ENCODE measurements at places on chromosomes 2 and 18. TPM values are rescaled to one million over a fixed set of nuclear protein-coding genes. Genes with fewer than 3 reads are reported as not detected.
A peak's percentile ranks its signal among the peaks of the same experiment; 100 is the strongest.

- DNase-seq, result no peak
Observed at GRCh38 chr2:105598829-105599698, 145.6 kb upstream of the NCK2 start.

GRCh38 chr2:128309280-128310093, 9.2 kb downstream of the HS6ST1 start:
- peak; percentile 63 for DNase-seq

DNA sequence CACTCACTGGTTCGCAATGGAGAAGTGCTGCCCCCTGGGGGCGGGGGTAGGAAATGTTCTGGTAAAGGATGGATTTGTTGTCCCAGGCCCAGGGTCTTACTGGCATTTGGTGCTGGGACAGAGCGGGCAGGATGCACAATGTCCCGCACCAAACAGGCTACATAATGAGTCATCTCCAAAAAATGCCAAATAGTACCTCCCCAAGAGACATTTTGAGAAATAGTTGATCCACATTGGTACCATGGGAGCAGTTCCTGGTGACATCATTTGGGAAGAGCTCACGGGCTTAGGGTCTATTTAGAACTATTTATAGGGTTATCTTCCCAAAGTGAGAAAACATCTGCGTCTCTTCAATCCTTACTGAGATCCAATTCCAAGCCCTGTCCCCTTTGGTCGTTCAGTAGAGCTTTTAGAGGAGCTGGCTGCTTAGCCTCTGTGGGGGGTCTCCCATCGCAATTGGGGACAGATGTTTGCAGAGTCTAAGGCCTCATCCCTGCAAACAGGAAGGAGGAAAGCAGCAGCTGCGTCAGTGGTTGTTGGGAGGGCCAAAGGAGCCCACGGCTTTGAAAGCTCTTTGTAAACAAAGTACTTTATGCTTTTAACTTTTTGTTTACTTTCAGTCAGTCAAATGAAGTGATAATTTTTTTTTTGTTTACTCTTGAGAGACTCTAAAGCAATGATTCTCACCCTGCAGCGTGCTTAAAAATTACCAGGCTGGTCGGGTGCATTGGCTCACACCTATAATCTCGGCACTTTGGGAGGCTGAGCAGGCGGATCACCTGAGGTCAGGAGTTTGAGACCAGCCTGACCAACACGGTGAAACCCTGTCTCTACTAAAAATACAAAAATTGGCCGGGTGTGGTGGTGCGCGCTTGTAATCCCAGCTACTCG, 49.3 kb downstream of the GREB1 start:
- peak; percentile 66 for DNase-seq

DNA sequence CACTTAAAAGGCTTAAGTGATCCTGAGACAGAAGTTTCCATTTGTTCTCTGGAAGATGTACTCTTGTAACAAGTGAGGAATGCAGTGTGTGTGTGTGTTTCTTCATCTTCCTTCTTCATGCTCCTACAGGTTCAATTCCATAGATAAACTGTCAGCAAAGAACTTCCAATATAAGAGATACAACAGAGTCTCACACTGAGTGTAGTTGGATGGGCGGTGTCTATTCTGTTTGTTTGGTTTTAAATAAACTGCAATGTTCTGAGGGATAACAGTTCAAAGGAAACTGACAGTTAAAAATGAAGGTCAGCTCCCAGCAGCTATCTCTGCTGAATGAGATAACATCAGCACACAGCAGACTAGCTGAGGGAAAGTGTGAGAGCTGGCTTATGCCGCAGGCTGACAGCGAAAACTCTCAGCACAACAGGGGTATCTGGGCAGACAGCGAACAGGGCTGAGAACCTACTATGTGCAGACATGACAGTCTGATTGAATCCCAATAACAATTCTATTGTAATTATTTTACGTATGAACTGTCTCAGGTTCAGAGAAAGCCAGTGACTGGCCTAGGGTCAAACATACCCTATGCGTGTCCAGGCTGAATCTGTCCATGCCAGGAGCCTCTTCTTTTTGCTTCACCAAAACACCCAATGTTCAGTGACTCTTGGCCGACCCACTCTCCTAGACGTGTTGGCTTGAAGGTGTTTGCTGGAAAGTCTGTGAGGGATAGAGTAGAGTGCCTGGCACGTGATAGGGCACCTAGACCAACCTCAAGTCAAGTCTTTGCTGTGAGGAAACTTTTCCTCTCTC, 201.9 kb upstream of the TRIB2 start:
- no peak for DNase-seq

- no peak for DNase-seq
Observed at GRCh38 chr2:195732574-195732973, 75.5 kb downstream of the SLC39A10 start.

DNA sequence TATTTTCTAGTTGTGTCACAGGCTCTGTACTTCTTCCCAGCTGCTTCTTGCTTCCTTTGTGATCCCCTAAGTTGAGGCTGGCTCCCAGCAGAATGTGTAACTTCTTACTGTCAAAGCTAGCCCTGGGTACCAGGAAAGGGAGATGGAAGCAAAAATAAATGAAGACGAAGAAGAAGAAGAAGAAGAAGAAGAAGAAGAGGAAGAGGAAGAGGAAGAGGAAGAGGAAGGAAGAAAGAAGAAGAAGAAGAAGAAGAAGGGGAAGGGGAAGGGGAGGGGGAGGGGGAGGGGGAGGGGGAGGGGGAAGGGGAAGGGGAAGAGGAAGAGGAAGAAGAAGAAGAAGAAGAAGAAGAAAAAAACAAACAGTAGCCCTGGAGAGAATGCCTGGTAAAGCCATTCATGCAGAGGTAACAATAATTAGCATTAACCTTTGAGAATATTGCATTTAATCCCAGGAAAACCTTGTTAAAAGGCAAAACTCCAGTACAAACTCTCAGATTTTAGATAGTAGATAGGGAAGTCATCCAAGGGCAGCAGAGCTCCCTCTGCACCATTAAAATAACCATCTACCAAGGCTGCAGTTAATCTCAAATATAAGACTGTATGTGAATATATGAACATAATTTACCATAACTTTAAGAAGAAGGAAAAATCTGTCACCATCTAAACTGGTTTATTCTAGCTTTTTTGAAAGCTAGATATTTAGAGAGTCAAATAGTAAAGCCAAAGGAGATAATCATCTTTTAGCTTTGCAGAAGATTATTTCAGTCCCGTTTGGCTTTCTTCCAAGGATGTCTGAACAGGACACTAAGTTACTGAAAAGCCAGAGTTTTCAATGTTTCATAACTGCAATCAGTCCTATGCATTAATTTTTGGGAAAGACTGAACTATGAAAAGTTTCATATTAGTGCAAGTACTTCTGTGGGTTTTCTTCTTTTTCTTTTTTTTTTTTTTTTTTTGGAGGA, 44.3 kb upstream of the FBXO11 start:
- DNase-seq, result no peak

DNA sequence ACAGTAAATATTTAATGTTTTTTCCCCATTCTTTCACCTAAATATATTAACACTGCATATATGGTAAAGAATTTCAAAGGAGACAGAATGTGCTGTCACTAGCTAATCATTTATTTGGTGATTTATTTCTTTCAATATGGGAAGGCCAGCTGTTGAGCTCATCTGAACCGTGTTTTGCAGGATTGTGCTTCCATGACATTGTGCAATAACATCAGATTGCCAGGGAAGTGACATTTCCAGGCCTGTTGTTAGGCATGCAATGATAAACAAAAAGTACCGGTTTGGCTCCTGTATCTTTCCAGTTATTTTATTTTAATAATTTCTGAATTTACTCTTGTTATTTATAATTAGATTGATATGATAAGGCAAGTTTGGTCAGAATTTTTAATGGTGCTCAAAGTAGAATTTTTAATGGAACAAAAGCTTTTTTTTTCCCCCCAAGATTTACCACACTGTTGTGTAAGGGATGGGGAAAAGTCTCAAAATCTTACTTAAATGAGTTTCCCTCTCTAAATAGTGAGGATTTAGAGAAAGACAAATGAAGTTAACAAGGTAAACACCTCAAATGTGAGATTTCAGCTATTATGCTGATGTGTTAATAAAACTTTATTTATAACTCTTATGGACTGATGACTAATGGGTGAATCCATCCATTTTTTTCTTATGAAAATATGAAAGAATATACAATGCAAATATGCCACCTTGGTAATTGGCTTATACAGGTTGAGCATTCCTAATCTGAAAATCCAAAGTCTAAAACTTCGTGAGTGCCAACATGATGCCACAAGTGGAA, 52.7 kb downstream of the MALT1 start:
- DNase-seq, result no peak

- no peak for DNase-seq
Observed at GRCh38 chr2:241771286-241772062, 5.1 kb upstream of the GAL3ST2 start.

DNA sequence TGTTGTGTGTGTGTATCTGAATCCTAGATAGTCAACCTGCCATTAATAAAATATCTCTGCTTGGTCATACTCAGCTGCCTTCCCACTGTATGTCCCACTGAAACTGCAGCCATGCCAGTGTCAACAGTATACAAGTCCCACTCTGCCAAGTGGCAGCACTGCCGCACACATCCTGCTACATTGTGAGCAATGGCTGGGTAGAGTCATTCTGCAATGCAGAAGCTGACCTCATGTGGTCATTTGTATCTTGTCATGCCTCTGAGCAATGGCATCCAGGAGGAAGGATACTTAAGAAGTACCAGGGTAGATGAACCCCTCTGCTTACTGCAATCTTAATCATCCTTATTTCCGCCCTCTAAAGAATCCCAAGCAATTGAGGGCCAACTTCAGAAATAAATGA, 302.2 kb upstream of the DDX18 start:
- no peak for DNase-seq

DNA sequence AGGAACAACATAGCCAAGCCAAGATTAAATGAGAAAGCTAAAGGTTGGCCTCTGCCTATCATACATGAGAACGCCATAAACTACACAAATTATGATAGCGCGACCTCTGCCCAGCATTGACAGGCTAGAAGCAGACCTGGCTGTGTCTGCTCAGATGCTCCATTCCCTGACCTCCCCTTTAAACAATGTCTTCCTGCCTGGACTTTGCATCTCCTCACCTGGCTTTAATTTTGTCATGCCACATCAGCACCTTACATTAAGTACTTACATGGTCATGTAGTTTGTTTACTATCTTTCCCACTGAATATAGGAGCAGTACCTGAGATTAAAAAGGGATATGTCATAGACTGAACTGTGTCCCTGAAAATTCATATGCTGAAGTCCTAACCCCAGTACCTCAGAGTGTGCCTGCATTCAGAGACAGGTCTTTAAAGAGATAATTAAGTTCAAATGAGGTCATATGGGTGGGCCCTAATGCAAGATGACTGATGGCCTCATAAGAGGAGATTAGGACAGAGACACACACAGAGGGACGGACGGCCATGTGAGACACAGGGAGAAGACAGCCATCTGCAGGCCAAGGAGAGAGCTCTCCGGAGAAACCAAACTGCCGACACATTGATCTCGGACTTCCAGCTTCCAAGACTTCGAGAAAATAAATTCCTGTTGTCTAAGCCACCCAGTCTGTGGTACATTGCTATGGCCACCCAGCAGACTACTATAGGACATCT, 103.7 kb downstream of the BIN1 start:
- DNase-seq, result no peak

- no peak for DNase-seq
Observed at GRCh38 chr2:25160376-25160775, 8.0 kb downstream of the POMC start.

DNA sequence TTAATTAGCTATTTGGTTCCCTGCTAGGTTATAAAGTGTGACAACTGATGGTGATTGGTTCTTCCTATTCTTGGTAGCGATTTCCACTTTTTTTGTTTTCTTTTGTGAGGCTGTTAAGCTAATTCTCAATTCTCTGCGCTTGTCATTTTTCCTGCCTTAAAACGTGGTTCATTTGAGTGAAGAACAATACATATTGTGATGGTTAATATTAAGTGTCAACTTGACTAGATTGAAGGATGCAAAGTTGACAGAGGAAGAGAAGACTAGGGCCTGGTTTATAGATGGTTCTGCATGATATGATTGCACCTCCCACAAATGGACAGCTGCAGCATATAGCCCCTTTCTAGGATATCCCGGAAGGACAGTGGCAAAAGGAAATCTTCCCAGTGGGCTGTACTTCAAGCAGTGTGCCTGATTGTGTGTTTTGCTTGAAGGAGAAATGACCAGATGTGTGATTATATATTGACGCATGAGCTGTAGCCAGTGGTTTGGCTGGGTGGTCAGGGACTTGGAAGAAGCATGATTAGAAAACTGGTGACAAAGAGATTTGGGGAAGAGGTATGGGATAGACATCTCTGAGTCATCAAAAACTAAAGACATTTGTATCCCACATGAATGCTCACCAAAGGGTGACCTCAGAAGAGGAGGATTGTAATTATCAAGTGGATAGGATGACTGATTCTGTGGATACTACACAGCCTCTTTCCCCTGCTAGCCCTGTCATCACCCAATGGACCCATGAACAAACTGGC, 39.4 kb upstream of the ZNF804A start:
- DNase-seq, result no peak

CRYBA2 gene
- total RNA-seq, result 14.2 TPM

SAG gene
- total RNA-seq, result not detected

C2orf80 gene
- not detected for total RNA-seq

CD226 gene
- total RNA-seq, result 3.2 TPM

CIB4 gene
- total RNA-seq, result not detected

SGPP2 gene
- total RNA-seq, result 10.7 TPM
